ENCODE measurements at places on chromosomes 1 and 21. TPM values are rescaled to one million over a fixed set of nuclear protein-coding genes. Genes with fewer than 3 reads are reported as not detected.
A peak's percentile ranks its signal among the peaks of the same experiment; 100 is the strongest.

GRCh38 chr1:65992831-65993271, 200.2 kb downstream of the PDE4B start:
- H3K27ac ChIP-seq, result no peak overlapping the region
- no peaks in the 10 kb centered on the region for H3K36me3 ChIP-seq
- no peak for DNase-seq
- no peaks in the 10 kb centered on the region for H3K4me1 ChIP-seq

GRCh38 chr1:218384581-218384993, 39.5 kb downstream of the TGFB2 start:
- H3K27ac ChIP-seq, result peak overlapping the region; percentile 59
- H3K4me1 ChIP-seq, result peaks cover 42% of the 10 kb centered on the region
- H3K4me3 ChIP-seq, result no peak overlapping the region
- DNase-seq, result peak; percentile 84
- peaks cover 2% of the 10 kb centered on the region for H3K36me3 ChIP-seq

DNA sequence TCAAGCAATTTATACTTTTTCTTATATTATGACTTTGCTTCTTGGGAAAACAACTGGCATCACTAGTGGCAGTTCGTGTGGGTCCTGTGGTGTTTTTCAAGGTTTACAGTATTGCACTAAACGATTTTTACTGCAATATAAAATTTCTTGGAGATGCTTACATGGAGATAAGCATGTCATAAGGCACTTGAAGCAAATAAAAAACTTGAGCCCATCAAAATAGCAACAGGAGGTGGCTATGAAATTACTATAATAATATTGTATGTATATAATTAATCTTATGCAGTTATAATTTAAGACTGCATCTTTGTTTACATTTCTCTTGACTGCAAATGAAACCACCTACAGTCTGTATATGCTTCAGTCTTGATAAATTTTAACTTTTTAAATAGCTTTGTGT, 29.3 kb upstream of the CHAF1B start:
- DNase-seq, result no peak
- H3K27me3 ChIP-seq, result no peaks in the 10 kb centered on the region
- H3K4me3 ChIP-seq, result no peak overlapping the region
- no peaks in the 10 kb centered on the region for H3K4me1 ChIP-seq
- H3K27ac ChIP-seq, result no peak overlapping the region

The KCNJ9 gene
- total RNA-seq, result 0.07 TPM

The SEMA6C gene
- total RNA-seq, result 9.5 TPM

The PDXK gene
- 210 TPM for total RNA-seq
